ENCODE measurements at places on chromosomes 2 and 18. TPM values are rescaled to one million over a fixed set of nuclear protein-coding genes. Genes with fewer than 3 reads are reported as not detected.

Gene COL4A3
- under 0.01 TPM for total RNA-seq

Gene SCYGR4
- total RNA-seq, result not detected

Gene STPG4
- total RNA-seq, result not detected

DNA sequence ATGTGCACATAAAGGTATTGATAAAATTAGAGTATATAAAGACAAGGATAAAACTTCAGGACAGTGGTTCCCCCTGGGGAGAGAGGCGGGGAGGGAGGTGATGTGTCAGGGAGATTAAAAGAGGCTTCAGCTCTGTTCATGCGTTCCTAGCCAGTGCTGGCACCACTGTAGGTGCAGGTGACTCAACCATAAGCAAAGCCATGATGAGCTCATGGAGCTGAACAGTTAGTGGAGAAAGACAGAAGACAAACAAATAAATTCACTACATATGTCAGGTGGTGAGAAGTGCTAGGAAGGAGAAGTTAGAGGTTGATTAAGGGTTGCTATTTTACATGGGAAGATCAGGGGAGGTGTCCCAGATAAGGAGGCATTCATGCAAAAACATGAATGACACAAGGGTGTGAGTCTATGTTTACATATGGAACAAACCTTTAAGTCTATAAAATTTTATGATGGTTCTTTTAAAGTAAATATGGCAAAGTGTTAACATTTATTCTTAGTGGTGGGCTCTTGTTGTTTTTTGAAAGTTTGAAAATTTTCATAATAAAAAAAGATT, 136.0 kb downstream of the ANKRD44 start:
- peak; percentile 73 for DNase-seq

DNA sequence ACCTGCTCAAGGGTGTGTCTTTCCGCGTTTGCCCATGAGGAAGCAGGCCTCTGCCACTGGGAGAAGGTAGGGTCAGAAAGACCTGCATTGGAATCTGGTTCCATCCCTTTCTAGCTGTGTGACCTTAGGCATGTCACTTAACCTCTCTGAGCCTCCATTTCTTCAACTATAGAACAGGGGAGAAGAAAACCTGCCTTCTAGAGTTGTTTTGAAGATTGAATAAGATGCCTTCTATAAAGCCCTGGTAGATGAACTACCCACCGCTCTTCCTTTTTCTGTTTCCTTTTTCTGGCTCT, 507 bp downstream of the NAT8 start:
- no peak for DNase-seq

DNA sequence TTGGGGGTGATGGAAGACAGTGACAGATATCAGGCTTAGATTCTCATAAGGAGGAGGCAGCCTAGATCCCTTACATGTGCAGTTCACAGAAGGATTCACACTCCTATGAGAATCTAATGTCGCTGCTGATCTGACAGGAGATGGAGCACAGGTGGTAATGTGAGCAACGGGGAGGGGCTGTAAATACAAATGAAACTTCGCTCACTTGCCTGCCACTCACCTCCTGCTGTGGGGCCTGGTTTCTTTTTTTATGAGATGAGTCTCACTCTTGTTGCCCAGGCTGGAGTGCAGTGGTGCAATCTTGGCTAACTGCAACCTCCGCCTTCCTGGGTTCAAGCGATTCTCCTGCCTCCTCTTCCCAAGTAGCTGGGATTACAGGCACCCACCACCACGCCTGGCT, 258.6 kb downstream of the EN1 start:
- no peak for DNase-seq

- DNase-seq, result no peak
These were observed 54.4 kb downstream of the SCN3A start for GRCh38 chr2:165149439-165149838.

Measured in epithelial cell of proximal tubule (primary cell).